Mesendoderm (in vitro differentiated cells): ENCODE measurements at places on chromosomes 5 and 9.

GRCh38 chr5:7016999-7017747 lies 303.9 kb downstream of the TENT4A start:
- no peaks in the 10 kb centered on the region for H3K36me3 ChIP-seq
- DNase-seq: no peak
- H3K27ac ChIP-seq: no peak overlapping the region
- no peaks in the 10 kb centered on the region for H3K4me1 ChIP-seq
- no peaks in the 10 kb centered on the region for H3K27me3 ChIP-seq

- no peak for DNase-seq
- H3K36me3 ChIP-seq: no peaks in the 10 kb centered on the region
- no peaks in the 10 kb centered on the region for H3K27me3 ChIP-seq
- H3K4me3 ChIP-seq: no peak overlapping the region
- no peaks in the 10 kb centered on the region for H3K4me1 ChIP-seq
Measured at GRCh38 chr9:83991355-83991754, 10.8 kb downstream of the RMI1 start.

GRCh38 chr9:38079461-38080031 lies 10.5 kb upstream of the SHB start:
- no peak overlapping the region for H3K27ac ChIP-seq
- H3K4me1 ChIP-seq: peaks cover 15% of the 10 kb centered on the region
- no peaks in the 10 kb centered on the region for H3K36me3 ChIP-seq
- no peak overlapping the region for H3K4me3 ChIP-seq

DNA sequence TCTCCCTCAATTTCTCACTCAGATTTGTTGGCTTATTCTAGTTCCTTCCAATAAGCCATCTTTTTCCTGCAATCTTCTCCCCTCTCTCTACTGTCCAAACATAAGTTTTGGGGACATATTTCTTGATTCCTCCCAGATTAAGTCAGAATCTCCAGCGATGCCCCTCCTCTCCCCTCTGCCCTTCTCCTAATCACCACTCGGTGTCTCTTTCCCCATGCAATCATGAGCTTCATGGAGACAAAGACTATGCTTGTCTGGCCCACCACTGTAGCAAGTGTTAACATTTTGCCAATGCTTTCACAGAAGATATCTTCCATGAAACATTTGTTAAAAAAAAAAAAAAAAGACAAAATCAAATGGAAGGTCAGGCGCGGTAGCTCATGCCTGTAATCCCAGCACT lies 42.4 kb downstream of the PDE6A start:
- no peak overlapping the region for H3K27ac ChIP-seq
- no peak overlapping the region for H3K4me3 ChIP-seq
- DNase-seq: peak; percentile 51
- no peaks in the 10 kb centered on the region for H3K4me1 ChIP-seq

- H3K36me3 ChIP-seq: no peaks in the 10 kb centered on the region
- H3K27ac ChIP-seq: no peak overlapping the region
- no peaks in the 10 kb centered on the region for H3K4me1 ChIP-seq
Measured at GRCh38 chr9:212297-212696, 2.4 kb upstream of the DOCK8 start.

GRCh38 chr5:117082977-117083376 lies 508.4 kb upstream of the SEMA6A start:
- no peak for DNase-seq
- H3K4me3 ChIP-seq: no peak overlapping the region
- H3K4me1 ChIP-seq: peaks cover 3% of the 10 kb centered on the region
- no peaks in the 10 kb centered on the region for H3K36me3 ChIP-seq
- H3K27me3 ChIP-seq: no peaks in the 10 kb centered on the region
- H3K27ac ChIP-seq: no peak overlapping the region

GRCh38 chr5:126849101-126849678 lies 72.3 kb downstream of the LMNB1 start:
- H3K36me3 ChIP-seq: no peaks in the 10 kb centered on the region
- no peak overlapping the region for H3K4me3 ChIP-seq
- peaks cover 15% of the 10 kb centered on the region for H3K4me1 ChIP-seq
- H3K27ac ChIP-seq: no peak overlapping the region
- peak; percentile 44 for DNase-seq

DNA sequence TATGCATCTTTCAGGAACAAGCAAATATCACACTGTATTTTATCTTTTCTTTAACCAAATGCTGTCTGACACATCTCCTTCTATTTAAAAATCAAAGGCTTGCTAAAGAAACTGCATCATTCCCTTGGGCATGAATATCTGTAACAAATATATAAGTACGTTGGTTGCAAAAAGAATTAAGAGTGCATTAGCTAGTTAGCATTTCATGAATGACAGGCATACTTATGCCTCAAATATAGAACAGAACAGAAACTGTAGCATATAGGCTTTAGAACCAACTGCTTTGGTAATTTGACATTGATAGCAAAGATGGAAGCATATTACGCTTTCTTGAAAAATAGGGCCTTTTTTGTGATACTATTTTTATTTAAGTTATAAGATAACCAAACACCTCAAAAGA lies 761.2 kb downstream of the MAT2B start:
- H3K27ac ChIP-seq: no peak overlapping the region
- H3K4me3 ChIP-seq: no peak overlapping the region
- H3K27me3 ChIP-seq: no peaks in the 10 kb centered on the region
- no peaks in the 10 kb centered on the region for H3K36me3 ChIP-seq
- no peaks in the 10 kb centered on the region for H3K4me1 ChIP-seq

DNA sequence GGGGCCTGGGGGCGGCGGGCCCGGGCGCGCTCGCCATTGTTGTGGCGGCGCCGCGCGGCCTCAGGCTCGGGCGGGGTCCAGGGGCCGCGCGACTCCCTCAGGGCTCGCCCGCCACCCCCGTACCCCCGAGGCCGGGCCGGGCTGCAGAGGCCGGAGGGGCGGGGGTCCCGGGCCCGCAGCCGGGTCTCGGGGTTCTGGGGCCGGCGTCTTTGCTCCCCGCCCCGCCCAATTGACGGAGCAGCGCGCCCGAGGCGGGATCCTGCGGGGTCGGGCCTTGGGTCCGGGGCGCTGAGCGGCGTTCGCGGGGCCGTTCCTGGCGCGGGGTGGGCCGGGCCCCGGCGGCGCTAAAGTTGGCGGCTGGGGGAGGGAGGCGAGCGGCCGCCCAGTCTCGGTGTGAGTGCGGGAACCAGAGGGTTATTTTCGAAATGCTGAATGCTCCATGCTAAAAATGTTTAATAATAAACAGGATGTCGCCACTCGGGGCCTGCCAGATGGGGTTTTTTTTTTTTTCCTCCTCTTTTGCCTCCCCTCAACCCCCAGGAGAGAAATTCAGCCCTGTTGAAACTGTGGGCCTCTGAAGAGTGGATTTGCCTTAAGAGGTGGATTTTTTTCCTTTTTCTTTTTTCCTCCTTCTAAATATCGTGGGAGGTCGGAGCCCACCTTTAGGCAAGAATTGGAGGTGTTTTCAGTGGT lies 724 bp downstream of the PRRC2B start:
- no peaks in the 10 kb centered on the region for H3K27me3 ChIP-seq
- H3K27ac ChIP-seq: peak overlapping the region; percentile 95
- no peak for DNase-seq

GRCh38 chr9:87778996-87779395 lies 53.1 kb downstream of the CTSL start:
- H3K27ac ChIP-seq: no peak overlapping the region
- DNase-seq: no peak
- no peaks in the 10 kb centered on the region for H3K27me3 ChIP-seq
- H3K4me1 ChIP-seq: no peaks in the 10 kb centered on the region

DNA sequence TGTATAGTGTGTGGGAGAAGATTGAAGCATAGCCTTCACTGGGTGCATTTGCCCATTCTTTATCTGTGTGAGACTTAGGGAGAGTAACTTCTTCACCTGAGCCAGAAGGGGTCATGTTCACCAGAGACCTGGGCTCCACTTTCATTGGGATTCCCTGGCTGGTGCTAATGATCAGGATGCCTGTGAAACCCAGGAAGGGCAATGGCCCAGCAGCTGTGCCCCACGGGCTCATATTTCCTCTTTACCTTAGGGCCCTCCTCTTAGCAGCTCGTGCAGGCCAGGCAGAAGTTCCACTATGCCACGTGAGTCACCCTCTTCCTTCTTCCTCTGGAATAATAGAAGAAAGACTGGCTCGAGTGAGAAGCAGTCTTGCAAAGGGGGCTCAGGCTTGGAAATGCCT lies 5.0 kb downstream of the PPARGC1B start:
- peak; percentile 28 for DNase-seq
- no peak overlapping the region for H3K4me3 ChIP-seq
- H3K36me3 ChIP-seq: no peaks in the 10 kb centered on the region

DNA sequence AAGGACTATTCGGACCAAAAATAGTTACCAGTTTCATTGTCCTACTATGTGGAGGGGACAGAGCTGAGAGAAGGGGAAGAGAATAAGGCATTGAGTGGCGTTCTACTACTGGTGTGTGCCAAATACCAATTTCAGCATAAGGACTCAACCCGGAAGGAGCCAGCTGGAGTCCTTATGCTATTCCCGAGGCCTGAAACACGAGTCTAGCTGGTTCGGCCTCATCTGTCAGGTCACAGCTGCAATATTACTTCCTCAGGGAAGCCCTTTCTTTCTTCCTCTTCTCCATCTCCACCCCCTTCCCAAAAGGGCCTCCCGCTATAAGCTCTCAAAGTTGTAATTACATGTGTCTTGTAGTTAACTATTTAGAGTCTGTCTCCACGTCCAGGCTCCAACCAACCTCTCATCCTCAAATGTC lies 20.5 kb upstream of the FER start:
- H3K36me3 ChIP-seq: no peaks in the 10 kb centered on the region
- H3K4me1 ChIP-seq: peaks cover 6% of the 10 kb centered on the region
- peak overlapping the region; percentile 73 for H3K4me3 ChIP-seq

GRCh38 chr9:111598733-111599091 lies 735 bp downstream of the PTGR1 start:
- peak overlapping the region; percentile 74 for H3K27ac ChIP-seq
- peaks cover 2% of the 10 kb centered on the region for H3K36me3 ChIP-seq
- peaks cover 2% of the 10 kb centered on the region for H3K4me1 ChIP-seq
- DNase-seq: peak; percentile 29

DNA sequence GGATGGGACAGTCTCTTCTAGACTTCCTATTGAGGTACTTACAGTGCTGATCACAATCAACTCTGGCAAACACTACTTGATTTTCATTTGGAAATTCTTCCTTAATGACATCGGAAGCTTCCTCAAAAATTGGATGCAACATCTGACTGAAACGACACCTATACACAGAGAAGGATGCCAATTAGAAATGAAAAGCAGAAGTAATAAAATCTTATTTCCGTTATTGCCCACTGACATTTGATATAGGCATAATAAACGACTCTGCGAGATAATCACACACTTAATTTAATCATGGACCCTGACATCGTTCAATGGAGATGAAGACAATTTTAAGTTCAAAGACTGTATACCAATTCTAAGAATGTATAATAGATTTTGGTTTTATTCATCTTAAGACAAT lies 46.4 kb downstream of the ERP44 start:
- H3K27me3 ChIP-seq: no peaks in the 10 kb centered on the region
- H3K27ac ChIP-seq: no peak overlapping the region
- no peak for DNase-seq

GRCh38 chr5:137024044-137024443 lies 475.1 kb downstream of the SPOCK1 start:
- no peak overlapping the region for H3K4me3 ChIP-seq
- no peaks in the 10 kb centered on the region for H3K27me3 ChIP-seq
- no peaks in the 10 kb centered on the region for H3K4me1 ChIP-seq
- H3K36me3 ChIP-seq: no peaks in the 10 kb centered on the region

GRCh38 chr9:115369322-115369957 lies 251.5 kb upstream of the TNC start:
- no peaks in the 10 kb centered on the region for H3K36me3 ChIP-seq
- H3K4me3 ChIP-seq: no peak overlapping the region
- DNase-seq: no peak
- H3K4me1 ChIP-seq: peaks cover 9% of the 10 kb centered on the region
- H3K27ac ChIP-seq: no peak overlapping the region

GRCh38 chr9:88237991-88238571 lies 99.8 kb upstream of the SPATA31C2 start:
- H3K4me1 ChIP-seq: no peaks in the 10 kb centered on the region
- H3K36me3 ChIP-seq: no peaks in the 10 kb centered on the region
- H3K27ac ChIP-seq: no peak overlapping the region

- H3K4me3 ChIP-seq: no peak overlapping the region
- DNase-seq: no peak
- no peak overlapping the region for H3K27ac ChIP-seq
- H3K4me1 ChIP-seq: no peaks in the 10 kb centered on the region
Measured at GRCh38 chr5:149172261-149172660, 31.0 kb downstream of the ABLIM3 start.

DNA sequence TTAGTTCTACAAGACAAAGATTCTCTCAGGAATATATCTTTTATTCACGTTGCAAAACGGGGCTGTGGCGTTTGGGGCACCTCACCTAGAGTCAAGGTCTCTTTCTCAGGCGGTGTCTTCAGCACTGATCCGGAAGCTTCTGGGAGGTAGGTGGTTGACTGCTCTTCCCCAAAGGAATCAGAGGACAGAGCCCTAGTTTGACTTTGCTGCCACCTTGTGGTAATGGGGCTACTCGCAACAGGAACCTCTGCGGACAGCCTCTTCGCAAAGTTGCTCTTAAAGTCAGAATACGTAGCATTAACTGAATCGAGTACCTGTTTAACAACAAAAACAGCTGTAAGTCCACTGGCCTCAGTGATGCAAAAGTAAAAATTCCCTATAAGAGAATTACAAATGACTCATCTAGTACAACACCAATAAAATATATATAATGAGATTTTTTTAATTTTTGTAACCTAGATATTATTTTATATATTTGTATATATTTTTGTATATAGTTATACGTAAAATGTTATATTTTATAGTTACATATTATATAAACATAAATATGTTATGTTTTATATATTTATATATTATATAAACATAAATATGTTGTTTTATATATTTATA lies 13.3 kb upstream of the GPX8 start:
- no peak overlapping the region for H3K4me3 ChIP-seq
- H3K36me3 ChIP-seq: no peaks in the 10 kb centered on the region
- H3K4me1 ChIP-seq: no peaks in the 10 kb centered on the region
- no peaks in the 10 kb centered on the region for H3K27me3 ChIP-seq

DNA sequence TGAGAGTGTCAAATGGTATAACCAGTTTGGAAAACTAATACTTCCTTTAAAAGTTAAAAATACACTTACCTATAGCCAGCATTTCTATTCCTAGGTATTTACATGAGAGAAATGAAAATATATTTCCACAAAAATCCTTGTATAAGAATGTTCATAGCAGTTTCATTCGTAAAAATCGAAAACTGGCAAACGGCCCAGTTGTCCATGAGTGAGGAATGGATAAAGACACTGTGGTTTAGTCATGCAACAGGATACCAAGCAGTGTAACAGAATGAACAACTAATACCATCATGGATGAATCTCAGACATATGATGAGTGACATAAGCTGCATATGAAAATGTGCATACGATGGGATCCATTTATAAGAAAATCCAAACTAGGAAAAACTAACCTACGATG lies 136.7 kb downstream of the MACROH2A1 start:
- no peaks in the 10 kb centered on the region for H3K36me3 ChIP-seq
- H3K4me1 ChIP-seq: no peaks in the 10 kb centered on the region
- no peak overlapping the region for H3K4me3 ChIP-seq

DNA sequence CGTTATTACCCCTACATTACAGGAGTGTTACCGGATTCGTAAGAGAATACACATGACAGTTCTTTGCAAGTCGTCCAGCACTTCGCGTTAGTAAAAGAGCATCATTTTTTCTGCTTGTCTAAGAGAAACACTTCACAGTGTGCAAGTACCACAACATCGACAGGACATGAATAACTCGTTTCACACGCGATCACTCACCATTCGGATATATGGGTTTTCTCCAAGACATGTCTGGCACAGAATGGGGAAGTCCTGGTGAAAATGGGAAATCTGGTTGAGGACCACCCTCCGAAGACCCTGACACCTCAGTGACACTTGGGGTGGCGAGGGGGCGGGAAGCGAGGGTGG lies 642 bp downstream of the RBM22 start:
- H3K4me3 ChIP-seq: peak overlapping the region; percentile 94
- peaks cover 2% of the 10 kb centered on the region for H3K4me1 ChIP-seq
- DNase-seq: peak; percentile 2
